ENCODE measurements at places on chromosomes 11 and 22.
A peak's percentile ranks its signal among the peaks of the same experiment; 100 is the strongest.

GRCh38 chr11:113626736-113627135, 79.4 kb downstream of the TMPRSS5 start:
- DNase-seq: no peak
- H3K4me3 ChIP-seq: no peak overlapping the region
- H3K27ac ChIP-seq: no peak overlapping the region
- no peaks in the 10 kb centered on the region for H3K36me3 ChIP-seq
- no peaks in the 10 kb centered on the region for H3K27me3 ChIP-seq
- H3K4me1 ChIP-seq: no peaks in the 10 kb centered on the region

DNA sequence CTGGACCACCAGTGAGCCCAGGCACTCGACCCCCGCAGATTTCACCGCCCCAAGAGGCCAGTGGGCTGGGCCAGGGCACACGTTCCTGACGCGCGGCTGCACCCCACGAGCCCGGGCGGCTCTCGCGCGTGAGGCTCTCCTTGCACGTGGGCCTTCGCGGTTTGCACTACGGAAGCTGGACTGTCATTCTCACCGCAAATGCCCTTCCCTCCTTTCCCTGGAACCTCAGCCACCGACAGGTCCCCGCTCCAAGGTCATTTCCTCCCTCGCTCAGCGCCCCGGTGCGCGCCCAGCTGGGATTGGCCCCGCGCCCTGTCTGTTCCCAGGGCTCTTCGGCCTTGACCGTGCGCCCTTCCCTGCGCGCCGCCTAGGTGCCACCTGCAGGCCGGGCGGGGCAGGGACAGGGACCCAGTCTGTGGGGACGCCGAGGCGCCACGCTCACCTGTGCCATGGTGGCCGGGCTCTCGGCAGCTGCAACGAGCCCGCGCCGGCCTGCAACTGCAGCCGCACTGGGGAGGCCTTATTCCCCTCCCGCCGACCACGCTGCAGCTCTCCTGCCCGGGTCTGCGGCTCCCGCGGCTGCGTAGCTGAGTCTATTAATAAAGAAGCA, 2.1 kb upstream of the CPT1A start:
- no peaks in the 10 kb centered on the region for H3K27me3 ChIP-seq
- peak; percentile 84 for DNase-seq
- peak overlapping the region; percentile 95 for H3K27ac ChIP-seq
- peaks cover 40% of the 10 kb centered on the region for H3K4me1 ChIP-seq

DNA sequence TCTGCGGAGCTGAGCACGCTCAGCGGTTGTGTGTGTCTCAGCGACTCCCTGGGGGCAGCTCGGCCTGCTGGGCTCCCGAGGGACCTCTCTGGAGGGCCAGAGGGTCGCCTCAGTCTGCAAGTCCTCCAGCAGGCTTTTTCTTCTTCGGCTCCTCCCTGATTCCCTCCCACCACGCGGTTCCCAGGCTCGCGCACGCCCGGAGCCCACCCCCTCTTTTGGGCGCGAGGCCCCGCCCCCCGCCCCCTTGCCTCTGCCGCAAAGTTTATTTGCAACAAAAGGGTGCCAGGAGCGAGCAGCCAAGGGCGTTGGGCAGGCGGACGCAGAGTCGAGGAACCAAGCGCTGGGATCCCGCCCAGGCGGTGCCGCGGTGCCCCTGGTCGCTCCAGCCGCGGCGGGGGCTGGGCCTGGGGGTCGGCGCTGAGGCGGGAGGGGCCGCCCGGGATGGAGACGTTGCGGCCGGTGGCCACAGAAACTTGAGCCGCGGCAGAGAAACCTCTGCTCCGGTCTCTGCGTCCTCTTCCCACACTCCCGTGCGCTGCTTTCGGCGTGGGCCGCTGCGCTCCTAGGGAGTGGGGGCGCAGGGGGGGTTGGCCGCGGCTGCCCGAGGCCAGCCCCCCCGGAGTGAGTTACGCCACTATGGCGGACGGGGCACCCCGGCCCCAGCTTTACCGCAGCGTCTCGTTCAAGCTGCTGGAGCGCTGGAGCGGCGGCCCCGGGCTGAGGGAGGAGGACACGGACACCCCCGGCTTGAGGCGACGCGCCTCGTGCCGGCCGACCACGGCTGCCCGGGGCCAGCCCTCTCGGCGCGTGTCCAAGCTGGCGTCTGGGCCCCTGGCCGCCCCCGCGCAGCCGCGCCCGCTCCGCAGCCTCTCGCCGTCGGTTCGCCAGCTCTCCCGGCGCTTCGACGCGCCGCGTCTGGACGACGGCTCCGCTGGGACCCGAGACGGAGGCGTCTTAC, at the start of gene ARHGEF17:
Gene ARHGEF17, plus strand, starts transcription at position 274 of the 958 bp plus-strand sequence. Its CDS starts 363 bp downstream, at position 637.
- peaks cover 45% of the 10 kb centered on the region for H3K4me1 ChIP-seq
- peak; percentile 90 for DNase-seq
- no peaks in the 10 kb centered on the region for H3K27me3 ChIP-seq
- peak within 1 kb of the TSS; percentile 66 for H3K4me3 ChIP-seq
- H3K27ac ChIP-seq: peak within 1 kb of the TSS; percentile 99

- no peak overlapping the region for H3K27ac ChIP-seq
- H3K4me1 ChIP-seq: no peaks in the 10 kb centered on the region
- DNase-seq: no peak
- H3K4me3 ChIP-seq: no peak overlapping the region
Measured at GRCh38 chr11:58914821-58915543, 24.3 kb upstream of the GLYATL1 start.

GRCh38 chr22:20229916-20230775, 38.0 kb downstream of the RTN4R start:
- DNase-seq: no peak
- H3K36me3 ChIP-seq: no peaks in the 10 kb centered on the region
- no peaks in the 10 kb centered on the region for H3K27me3 ChIP-seq
- no peak overlapping the region for H3K27ac ChIP-seq
- H3K4me3 ChIP-seq: no peak overlapping the region

DNA sequence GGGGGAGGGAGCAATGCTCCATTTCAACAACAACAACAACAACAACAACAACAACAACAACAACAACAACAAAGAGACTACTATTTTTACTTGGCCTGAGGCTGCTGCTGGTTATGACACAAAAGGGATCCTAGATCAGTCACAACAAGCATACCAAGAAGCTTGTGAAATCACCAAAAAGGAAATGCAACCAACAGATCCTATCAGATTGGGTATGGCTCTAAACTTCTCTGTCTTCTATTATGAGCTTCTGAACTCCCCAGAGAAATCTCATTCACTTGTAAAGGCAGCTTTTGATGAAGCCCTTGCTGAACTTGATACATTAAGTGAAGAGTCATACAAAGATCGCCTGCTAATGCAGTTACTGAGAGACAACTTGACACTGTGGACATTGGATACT, 10.5 kb upstream of the MS4A2 start:
- H3K36me3 ChIP-seq: no peaks in the 10 kb centered on the region
- H3K4me1 ChIP-seq: no peaks in the 10 kb centered on the region
- DNase-seq: no peak

DNA sequence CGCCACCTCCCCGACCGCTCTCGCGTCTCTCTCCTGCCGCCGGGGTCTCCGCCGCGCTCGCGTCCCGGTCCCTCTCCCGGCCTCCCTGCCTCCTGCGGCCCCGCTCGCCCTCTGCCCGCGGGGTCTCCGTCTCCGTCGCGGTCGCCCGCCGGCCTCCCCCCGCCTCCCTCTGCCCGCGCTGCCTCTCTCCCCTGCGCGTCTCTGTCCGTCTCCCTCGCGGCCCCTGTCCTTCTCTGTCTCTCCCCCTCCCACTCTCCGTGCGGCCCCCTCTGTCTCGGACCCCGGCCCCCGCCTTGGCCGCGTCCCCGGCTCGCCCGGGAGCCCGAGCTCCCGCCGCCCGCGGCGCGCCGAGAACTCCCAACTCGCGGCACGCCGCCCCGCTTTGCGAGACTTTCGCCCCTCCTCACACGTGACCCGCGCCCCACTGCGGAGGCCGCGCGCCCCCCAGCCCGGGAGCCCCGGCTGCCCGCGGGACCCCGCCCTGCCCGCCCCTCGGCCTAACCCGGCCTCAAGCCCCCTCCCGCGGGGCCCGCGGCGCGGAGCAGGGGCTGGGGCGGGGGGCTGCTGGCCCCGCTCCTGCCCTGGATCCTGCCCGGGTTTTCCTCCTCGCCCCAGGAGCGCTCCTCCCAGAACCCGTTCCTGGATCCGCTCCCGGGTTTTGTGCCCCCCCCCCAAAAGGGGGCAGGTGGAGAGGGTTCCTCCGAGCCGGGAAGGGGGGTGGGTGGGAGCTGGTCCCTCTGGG, 702 bp upstream of the KCNJ4 start:
- peaks cover 25% of the 10 kb centered on the region for H3K4me1 ChIP-seq
- no peak overlapping the region for H3K27ac ChIP-seq
- H3K27me3 ChIP-seq: peaks cover 57% of the 10 kb centered on the region
- peak overlapping the region; percentile 52 for H3K4me3 ChIP-seq

DNA sequence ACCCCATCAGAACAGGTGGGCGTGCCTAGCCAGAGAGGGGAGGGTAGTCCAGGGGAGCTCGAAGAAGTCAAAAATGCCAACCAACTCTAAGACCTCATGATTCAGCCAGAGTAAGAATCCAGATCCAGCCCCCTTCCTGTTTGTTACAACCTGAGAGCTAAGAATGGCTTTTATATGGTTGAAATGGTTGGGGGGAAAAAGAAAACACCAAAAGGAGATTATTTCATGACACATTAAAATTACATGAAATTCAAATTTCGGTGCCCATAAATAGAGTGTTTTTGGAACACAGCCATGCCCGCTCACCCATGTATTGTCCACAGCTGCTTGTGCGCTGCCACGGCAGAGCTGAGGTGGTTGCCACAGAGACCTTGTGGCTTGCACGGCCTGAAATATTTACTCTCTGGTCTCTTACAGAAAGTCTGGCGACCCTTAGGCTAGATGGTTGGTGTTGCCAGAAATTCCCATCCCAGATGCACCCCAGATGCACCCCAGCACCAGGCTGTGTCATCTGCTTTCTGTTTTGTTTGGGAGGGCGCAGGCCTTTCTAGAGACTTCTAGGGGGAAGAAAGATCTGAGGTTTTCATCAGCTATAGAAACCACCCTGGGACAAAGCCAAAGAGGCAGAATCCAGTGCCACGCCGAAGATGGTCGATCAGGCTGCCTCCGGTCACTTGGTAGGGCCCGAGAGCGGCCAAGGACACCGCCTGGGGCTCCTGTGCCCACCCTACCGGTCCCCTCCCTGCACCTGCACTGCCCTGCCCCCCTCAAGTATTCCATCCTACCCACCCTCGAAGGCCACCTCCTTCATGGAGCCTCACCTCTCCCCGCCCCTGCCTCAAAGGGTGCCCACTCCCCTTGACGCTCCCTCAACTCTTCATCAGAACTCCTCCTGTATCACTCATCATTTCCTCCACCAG, 80.2 kb downstream of the DSCAML1 start:
- H3K27me3 ChIP-seq: no peaks in the 10 kb centered on the region
- no peaks in the 10 kb centered on the region for H3K36me3 ChIP-seq
- H3K4me1 ChIP-seq: no peaks in the 10 kb centered on the region
- H3K27ac ChIP-seq: no peak overlapping the region

DNA sequence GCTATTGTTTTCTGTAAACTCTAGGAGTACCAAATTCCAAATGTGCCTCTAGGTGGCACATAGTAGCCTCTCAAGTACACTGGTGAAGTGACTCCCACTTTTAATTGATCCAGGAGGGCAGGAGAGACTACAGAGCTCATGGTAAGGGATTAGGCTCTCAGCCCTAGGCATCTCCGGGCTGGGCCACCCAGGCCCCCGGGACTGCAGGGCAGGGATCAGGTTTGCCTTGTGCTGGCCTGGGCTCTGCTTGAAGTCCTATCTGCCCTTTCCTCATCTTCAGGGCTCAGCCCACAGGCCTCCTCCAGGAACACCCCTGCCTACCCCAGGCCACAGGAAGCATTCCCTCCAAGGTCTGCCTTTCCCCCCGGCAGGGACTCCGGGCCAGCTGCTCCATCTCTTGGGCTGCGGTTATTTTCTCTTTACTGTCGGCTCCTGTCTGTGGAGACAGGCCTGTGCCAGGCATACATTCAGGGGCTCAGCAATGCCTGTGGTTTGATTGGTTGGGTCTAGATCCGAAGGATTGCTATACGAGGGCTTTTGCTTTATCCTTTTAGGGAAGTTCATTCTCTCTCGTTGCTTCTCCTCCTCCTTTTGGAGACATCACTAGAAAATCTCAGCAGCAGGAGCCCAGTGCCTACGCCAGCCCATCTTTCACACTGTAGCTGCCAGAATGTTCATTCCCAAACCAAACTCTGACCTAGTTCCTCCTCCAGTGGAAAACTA, 32.8 kb downstream of the PARVA start:
- H3K27me3 ChIP-seq: no peaks in the 10 kb centered on the region
- peak overlapping the region; percentile 4 for H3K4me3 ChIP-seq
- peaks cover 91% of the 10 kb centered on the region for H3K4me1 ChIP-seq
- DNase-seq: peak; percentile 92
- H3K36me3 ChIP-seq: no peaks in the 10 kb centered on the region

DNA sequence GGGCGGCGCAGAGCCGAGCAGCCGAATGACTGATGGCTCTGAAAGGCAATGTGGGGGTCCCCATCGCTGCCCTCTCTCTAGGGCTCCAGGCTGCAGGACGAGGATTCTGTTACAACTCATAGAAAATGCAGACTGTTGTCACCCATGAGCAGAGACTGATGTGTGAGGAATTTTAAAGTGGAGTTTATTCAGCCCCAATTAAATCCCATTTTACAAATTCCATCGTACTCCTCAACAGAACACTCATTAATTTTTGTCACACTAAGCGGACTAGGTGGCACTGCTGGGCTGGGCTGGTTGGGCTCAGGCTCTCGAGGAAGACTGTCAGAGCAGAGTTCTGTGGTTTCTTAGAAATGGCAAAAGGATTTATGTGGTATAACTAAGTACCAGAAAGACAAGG, 102.6 kb upstream of the SPON1 start:
- no peaks in the 10 kb centered on the region for H3K27me3 ChIP-seq
- no peak for DNase-seq
- H3K27ac ChIP-seq: no peak overlapping the region
- no peak overlapping the region for H3K4me3 ChIP-seq
- H3K36me3 ChIP-seq: no peaks in the 10 kb centered on the region

DNA sequence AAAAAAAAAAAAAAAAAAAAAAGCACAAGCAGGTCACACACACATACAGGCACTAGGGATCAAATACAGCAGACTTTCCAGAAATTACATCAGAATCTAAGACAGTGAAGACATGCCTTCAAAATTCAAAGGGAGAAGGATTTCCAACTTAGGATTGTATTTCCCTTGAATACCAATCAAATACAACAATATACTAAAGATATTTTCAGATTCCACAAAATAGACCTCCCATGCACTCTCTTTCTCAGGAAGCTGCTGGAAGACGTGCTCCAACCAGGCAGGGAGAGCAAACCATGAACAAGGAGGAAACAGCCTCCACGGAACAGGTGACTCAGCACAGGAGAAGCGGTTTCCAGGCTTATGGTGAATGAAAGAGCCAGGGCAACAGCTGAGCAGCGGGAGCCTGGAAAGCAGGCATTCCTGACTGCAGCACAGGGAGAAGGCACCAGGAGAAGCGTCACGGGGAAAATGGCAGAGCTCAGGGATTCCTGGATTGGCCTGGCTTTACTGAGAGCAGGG, 32.0 kb downstream of the TMEM184B start:
- no peak for DNase-seq
- H3K36me3 ChIP-seq: peaks cover 13% of the 10 kb centered on the region
- no peaks in the 10 kb centered on the region for H3K27me3 ChIP-seq
- H3K27ac ChIP-seq: peak overlapping the region; percentile 48
- peaks cover 34% of the 10 kb centered on the region for H3K4me1 ChIP-seq

- no peak overlapping the region for H3K4me3 ChIP-seq
- no peak for DNase-seq
- no peak overlapping the region for H3K27ac ChIP-seq
- H3K4me1 ChIP-seq: no peaks in the 10 kb centered on the region
- H3K27me3 ChIP-seq: no peaks in the 10 kb centered on the region
Measured at GRCh38 chr11:29208117-29208516, 808.7 kb downstream of the KCNA4 start.

Data from sigmoid colon (tissue), 7 donors.